Tongue (tissue), 3 donors: ENCODE measurements at places on chromosomes 5 and 9. TPM values are rescaled to one million over a fixed set of nuclear protein-coding genes. Genes with fewer than 3 reads are reported as not detected.
A peak's percentile ranks its signal among the peaks of the same experiment; 100 is the strongest.

DNA sequence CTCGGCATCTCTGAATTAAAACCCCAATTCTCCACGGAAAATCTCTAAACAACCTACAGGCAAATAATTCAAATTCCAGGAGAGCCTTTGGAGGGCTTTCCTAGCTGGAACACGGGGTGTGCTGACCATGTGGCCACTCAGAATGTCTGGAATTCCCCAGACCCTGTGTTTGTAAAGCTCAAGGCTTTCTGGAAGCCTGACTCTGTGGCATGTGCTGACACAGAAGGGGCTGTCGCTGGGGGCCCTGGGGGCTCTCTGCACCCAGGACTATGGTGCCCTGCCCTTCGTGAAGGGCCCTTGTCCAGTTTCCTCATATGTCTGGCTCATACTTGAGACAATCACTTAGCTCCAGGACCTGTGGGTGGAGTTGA is 29.0 kb upstream of the BOD1 start:
- DNase-seq, result peak; percentile 21

GRCh38 chr5:433836-434235 is 9.1 kb upstream of the EXOC3 start:
- DNase-seq, result no peak

The NDUFAF2 gene
- 18.1 TPM for total RNA-seq

The FGD3 gene
- 7.1 TPM for total RNA-seq

The SPATA31E1 gene
- total RNA-seq, result not detected

- peak; percentile 71 for DNase-seq
These were observed 246.5 kb downstream of the PTPRD start for GRCh38 chr9:10366171-10366779.

DNA sequence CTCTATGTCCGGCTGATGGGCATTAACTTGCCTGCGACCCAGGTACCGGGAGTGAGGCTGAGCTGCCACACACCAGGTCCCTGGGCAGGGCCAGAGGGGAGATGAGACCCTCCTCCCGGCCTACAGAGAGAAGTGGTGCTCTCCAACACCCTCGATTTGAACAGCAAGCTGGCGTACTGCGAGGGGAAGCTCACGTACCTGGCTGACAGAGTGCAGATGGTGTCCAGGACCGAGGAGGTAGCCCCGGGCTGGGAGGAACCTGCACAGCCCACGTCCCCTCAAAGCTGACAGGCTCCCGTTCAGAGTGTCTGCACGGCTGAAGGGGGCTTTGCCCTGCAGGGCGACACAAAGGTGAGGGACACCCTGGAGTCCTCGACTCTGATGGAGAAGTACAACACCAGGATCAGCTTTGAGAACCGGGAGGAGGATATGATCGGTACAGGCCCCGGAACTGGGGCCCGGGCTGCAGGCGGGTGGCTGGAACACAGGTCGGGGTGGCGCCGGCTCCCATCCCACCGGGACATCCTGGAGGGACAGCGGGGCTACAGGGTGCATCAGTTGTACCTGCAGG is 1.0 kb upstream of the RABL6 start:
- DNase-seq, result no peak

- DNase-seq, result no peak
These were observed 67.5 kb downstream of the SETX start for GRCh38 chr9:132287256-132287760.

DNA sequence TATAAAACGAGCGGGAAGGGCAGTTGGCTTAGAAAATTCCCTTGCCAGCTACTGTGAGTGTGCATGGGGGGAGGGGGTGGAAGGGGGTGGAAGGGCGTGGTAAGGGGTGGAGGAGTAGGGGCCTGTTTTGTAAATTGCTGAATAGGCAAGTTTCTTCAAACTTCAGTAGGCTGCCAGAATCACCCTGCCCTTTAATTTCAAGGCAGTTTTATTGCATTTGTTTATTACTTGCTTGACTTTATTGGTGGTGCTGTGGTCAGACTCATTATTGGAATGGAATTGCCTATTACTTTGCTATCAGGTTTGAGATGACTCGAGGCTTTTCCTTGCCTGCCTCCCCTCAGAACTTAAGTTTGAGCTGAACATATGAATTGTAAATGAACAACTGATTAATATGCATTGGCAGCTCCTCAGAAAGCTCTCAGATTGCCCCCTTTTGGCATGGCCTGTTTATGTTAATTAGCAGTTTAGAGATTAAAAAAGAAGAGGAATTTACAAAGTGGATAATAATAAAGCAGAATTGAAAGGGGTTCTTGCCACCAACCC is 76.0 kb downstream of the SEMA6A start:
- DNase-seq, result no peak

The KLF4 gene
- total RNA-seq, result 40.8 TPM

GRCh38 chr9:114374936-114375335 is 12.8 kb downstream of the AKNA start:
- DNase-seq, result no peak

GRCh38 chr5:116137544-116138378 is 52.9 kb downstream of the COMMD10 start:
- DNase-seq, result peak; percentile 90

DNA sequence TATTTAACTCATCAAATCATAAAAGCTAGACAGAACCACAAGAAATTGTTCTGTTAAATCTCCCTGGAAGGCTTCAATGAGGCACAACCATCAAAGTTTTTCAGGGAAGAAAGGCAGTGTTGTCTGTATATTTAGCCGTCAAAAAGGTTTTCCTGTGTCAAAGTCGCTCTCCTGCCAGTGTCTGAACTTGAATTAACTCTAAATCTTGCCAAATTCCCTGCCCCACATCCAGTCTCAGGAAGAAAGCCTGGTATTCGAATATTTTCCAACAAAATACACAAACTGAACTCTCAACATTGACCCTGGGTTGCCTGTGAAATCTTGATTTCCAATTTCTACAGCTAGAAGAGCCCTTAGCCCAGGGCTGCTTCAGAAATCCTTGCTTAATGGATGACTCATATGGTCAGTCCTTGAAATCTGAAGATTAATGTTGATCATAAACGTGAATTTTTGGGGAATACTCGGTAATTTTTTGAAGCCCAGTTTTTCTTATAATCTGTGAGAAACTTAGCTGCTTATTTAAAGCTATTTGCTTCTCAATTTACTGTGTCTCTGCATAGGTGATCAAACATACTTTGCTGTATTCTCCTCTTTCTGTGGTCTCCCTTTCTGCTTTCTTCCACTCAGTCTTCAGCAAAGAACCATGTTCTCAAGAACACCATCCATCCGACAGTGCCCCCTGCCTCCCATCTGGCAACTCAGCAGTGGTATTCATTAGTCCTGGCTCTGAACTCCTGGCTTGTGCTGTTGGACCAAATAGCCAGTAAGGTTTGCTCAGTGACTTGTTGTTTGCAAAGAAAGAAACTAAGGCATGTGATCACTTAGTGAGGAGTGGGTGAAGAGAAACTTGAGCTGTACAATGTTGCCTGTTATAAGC is 58.9 kb downstream of the NREP start:
- no peak for DNase-seq

The SPATA31A3 gene
- not detected for total RNA-seq

- no peak for DNase-seq
These were observed 7.1 kb downstream of the ARHGEF28 start for GRCh38 chr5:73633060-73633459.

The PCDHB13 gene
- total RNA-seq, result 4.4 TPM

DNA sequence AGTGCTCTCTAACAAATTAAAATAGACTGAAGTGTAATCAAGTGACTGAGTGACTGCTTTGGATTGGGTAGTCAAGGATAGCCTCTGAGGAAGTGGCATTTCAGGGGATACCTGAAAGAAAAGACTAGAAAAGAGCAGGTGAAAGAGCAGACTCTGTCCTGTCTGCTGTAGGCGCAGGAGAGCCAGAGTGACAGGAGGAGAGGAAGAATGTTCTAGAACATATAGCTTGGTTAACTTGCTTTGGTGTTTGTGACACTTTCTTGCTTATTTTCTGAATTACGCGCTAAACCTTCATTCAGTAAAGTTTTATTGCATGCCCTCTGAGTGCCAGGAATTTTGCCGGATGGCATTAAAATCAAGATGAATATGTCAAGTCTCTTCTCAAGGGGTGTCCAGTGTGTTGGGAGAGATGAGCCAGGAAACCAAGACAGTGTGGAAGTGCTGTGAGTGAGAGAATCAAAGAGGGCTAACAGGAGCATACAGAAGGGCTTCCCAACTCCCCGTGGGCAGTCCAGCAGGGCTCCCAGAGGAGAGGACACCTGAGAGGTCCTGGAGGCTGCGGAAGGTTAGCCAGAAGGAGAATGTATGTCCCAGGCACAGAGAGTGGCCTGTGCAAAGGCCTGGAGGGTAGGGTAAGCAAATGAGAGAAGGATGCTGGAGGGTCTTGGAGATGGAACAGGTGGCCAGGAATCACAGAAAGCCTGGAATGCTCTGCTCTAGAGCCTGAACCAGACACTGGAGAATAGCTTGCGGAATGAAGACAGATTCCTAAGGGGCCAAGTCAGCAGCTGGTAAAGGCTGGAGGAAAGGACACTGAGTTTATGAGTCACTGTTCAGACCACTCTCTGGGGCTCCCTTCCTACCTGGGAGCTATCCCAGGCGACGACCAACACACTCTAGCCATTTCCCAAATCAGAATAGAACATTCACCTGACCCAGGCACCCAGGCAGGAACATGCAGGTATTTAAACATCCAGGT is 59.3 kb downstream of the SLC22A5 start:
- no peak for DNase-seq

GRCh38 chr5:72812488-72812887 is 4.0 kb upstream of the TNPO1 start:
- DNase-seq, result no peak

DNA sequence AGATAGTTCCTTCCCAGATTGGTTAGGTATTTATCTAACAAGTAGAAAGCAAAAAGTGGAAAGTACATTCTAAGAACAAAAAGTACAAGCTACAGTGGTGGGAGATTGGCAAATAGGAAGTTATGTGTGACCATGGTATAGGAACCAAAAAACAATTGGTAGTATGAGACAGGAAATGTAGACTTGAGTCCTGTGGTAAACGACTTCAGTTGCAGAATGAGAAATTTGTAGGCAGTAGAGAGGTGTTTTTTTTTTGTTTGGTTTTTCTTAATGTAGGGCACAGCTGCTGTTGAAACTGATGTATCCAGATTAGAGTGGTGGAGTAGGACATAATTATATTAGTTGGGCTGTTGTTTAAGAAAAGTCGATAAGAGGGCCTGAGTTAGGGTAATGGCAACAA is 72.0 kb downstream of the CCNH start:
- no peak for DNase-seq

GRCh38 chr5:170206216-170206615 is 26.6 kb upstream of the C5orf58 start:
- DNase-seq, result no peak

The DRD1 gene
- 0.21 TPM for total RNA-seq

The IQGAP2 gene
- 32.8 TPM for total RNA-seq

- peak; percentile 40 for DNase-seq
These were observed 132.0 kb upstream of the SV2C start for GRCh38 chr5:75951158-75951557.

GRCh38 chr9:22105005-22105722 is 96.1 kb upstream of the CDKN2B start:
- DNase-seq, result no peak

The SIGMAR1 gene
- 36.5 TPM for total RNA-seq

DNA sequence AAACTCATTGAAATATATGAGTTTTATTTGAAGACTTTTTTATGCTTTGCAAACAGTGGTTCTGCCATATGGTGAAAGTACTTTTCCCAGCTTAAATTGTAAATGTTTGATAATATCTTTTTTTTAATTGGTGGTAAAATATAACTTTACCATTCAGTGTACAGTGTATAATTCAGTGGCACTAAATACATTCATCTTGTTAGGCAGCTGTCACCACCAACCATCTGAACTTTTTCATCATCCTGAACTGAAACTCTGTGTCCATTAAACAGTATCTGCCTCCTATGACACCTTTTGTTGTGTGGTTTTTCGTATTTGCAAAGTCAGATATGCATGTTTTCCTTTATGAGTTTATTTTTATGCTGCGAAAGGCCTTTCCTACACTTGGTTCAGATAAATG is 45.1 kb downstream of the FBXO38 start:
- DNase-seq, result no peak

The GPR107 gene
- total RNA-seq, result 30.0 TPM

The TLE4 gene
- total RNA-seq, result 27.8 TPM

GRCh38 chr9:125406810-125407087 is 145.1 kb downstream of the GAPVD1 start:
- DNase-seq, result no peak

The WNT8A gene
- total RNA-seq, result not detected

DNA sequence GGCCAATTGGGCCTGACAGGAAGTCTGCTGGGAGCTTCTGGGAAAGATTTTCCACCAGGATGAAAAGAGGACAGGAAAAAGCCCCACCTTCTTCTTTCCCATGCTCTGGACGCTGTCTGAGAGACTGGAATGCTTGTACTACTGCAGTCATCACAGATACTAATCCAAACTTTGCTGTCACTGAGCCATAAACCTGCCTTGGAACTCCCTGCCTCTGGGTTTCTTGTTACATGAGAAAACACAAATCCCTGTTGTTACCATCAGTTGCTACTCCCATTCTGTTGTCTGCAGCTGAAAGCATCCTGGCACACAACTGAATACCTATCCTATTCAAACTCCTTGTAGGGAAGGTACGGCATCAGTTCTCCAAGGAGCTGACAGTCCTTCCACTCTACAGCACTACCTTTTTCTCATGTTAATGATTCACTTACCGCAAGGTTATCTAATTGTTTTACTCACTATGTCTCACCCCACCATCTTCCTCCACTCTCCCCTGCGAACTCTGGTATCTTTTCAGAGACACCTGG is 167.5 kb downstream of the CDK5RAP2 start:
- peak; percentile 87 for DNase-seq

The ALDOB gene
- total RNA-seq, result not detected

DNA sequence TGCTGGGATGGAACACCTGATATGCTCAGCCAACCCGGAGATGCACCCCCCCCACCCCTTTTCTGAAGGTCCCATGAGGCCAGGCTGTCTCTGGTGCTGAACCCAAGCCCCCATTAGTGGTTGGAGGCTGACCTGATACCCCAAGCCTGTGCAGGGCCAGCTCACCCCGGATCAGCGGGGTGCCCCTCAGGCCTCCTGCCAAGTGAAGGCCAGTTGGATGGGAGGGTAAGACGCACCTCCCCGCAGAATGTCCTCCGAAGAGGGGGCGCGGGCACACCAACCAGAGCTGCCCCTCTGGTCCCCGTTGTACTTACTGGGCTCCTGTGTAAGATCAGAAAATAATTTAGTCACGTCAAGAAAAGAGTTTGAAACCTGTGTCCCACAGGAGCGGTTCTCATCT is 76.8 kb upstream of the OTULINL start:
- DNase-seq, result no peak

DNA sequence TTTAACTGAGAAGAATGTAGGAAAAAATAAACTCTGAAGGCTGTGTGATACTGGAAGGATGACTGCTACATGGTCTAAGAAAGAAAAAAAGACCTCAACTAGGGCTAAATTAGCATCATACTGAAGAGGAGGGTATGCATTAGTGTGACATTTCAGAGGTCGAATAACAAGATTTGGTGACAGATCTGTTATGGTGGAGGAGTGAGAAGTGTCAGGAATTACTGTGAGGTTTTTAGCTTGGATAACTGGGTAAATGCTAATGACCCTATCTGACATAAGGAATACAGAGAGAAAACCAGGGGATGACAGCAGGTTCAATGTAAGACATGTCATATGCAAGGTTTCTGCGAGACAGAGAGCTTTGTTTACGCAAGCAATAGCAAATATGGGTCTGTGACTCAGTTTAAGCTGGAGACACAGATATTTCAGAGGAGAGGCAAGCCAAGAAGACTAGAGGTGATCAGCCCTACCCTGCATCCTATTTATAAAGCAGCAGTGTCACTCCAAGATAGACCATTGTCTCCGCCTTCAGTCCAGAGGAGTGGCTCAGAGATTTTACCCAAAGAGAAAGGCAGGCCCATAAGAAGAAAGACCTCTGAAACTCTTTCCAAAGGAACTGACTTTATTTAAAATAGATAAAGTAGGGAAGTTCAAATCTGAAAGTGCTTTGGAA is 44.3 kb downstream of the FBN2 start:
- no peak for DNase-seq

- peak; percentile 53 for DNase-seq
These were observed 355.5 kb downstream of the TLR4 start for GRCh38 chr9:118059484-118060278.
